Activated effector memory CD4-positive, alpha-beta T cell treated with Interleukin-2 at 50 U/mL for 16 hours (primary cell): ENCODE measurements at places on chromosomes 2 and 18.

GRCh38 chr18:35019933-35020332 is 21.3 kb upstream of the MAPRE2 start:
- no peak for DNase-seq

- DNase-seq: no peak
Observed at GRCh38 chr2:147320146-147320545, 524.7 kb upstream of the ACVR2A start.

- DNase-seq: no peak
Observed at GRCh38 chr2:70472221-70472890, 81.3 kb downstream of the TGFA start.

DNA sequence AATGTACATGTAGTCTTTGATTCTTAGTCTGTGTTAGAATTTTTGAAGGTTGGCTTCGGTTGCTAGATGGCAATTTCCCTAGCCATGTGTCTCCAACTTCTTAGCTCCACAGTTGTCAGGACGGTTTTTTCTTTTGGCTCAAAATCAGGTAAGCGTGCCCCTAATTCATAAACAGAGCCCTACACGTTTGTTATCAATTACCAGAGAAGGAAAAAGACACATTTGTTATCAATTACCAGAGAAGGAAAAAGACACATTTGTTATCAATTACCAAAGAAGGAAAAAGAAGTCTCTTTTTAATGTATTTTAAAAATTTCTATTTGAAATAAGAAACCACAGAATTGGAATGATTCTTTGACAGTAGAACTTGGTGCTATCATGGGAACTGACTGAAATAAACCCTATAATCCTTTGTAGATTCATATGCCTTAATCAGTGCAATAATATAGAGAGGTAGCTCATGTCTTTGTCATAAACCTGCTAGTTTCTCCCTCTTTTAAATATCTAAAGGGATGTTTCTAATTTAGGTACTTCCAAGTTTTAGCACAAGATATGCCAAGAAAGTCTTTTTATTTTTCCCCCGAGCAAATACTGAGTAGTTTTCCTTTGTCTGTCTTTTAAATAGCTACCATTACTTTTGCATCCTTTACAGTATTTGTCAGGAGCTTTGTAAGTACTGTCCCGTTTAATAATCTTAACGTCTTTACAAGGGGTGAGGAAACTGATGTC is 35.9 kb downstream of the CAMKMT start:
- no peak for DNase-seq

- no peak for DNase-seq
Observed at GRCh38 chr18:45201029-45201428, 414.2 kb upstream of the SLC14A2 start.

GRCh38 chr2:203683932-203684556 is 22.4 kb upstream of the CD28 start:
- no peak for DNase-seq

DNA sequence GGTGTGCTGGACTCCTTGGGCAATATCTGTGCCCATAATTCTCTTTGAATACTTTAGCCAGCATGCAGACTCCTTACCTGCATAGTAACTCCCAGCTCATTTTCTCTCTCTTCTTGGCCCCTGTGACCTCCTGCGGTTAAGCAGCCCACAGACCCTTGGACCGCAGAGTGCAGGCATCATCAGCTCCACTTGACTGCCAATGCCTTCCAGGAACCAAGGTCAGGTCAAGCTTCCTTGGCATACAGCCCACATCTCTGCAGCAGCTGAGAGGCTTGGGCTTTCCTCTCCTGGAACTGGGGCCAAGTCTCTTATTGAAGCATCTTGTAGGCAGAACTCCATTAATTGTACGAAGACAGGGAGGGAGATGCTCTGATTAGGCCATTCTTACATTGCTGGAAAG is 130.1 kb upstream of the PIEZO2 start:
- DNase-seq: no peak

DNA sequence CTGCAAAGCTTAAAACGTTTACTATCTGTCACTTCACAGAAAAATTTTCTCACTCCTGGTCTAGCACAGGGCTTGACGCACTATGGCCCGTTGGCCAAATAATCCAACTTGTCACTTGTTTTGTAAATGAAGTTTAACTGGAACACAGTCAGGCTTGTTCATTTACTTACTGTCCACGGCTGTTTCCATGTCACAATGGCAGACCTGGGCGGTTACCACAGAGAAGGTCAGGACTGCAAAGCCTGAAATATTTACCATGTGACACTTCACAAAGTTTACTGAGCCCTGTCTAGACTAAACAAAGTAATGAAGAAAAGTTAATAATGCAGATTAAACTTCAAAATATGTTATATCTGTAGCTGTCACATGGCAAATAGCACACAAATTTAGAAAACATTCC is 273.0 kb upstream of the GYPC start:
- DNase-seq: no peak

DNA sequence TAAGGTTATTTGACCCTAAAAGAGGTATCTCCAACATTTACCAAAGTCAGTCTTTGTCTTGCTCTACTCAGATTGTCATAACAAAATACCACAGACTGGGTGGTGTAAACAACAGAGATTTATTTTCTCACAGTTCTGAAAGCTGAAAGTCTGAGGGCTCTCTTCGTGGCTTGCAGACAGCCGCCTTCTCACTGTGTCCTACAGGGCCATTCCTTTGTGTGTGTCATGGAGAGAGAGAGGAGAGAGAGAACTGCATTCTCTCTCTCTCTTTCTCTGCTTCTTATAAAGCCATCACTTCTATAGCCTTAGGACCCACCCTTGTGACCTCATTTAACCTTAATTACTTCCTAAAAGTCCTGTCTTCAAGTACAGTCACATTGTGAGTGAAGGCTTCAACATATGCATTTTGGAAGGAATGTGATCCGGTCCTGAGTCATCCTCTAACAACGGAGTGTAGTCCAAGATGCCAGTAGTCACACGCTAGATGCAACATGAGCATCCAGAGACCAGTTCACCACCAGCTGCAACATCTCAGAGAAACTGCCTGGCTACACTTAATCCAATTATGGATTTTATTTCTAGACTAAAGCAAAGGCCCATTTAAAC is 130.2 kb downstream of the CD226 start:
- no peak for DNase-seq

DNA sequence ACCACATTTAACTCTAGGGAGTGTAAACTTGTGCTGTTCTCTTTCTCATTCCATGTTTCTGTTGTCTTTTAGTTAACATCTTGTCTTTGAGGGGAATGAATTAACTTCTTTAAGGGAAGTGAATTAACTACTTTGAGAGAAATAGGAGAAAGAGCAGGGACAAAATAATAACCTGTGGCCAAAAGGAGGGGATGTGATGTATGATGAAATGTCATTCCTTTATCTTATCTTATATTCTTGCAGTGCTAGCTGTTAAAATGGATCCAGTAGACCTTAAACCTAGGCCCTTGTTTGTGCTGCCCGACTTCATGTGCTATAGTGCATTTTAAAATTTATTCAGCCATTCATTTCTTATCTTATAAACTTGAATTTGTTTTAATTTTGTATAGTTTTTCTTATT is 18.4 kb downstream of the ABI2 start:
- no peak for DNase-seq

GRCh38 chr2:231800493-231801091 is 14.3 kb downstream of the COPS7B start:
- DNase-seq: no peak

DNA sequence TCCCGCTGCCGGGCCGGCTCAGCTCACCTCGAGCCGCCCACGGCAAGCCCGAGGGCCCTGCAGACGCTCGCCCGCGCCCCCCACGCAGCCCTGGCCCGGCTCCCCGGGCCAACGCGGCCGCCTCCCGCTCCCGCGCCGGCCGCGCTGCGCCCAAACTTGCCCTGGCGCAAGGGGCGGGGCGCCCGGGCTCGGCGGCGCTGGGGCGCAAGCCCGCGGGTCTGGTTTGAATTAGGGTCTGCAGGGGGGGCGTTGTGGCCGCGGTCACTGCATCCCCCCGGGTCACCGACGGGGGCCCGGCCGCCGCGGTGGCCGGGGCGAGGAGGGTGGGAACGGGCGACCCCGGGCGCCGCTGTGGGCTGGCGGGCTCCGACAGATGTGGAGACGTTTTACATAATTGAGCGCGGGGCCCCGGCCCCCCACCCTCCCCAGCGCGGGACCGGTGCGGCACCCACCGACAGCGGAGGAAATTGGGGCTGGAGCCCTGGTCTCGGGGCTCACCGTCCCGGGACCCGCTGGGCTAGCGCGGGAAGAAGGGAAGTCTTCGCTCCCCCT is 690 bp downstream of the SDC1 start:
- DNase-seq: no peak

- DNase-seq: no peak
Observed at GRCh38 chr18:6775702-6776101, 46.2 kb downstream of the ARHGAP28 start.

- no peak for DNase-seq
Observed at GRCh38 chr2:84458551-84459017, 496 bp downstream of the SUCLG1 start.

DNA sequence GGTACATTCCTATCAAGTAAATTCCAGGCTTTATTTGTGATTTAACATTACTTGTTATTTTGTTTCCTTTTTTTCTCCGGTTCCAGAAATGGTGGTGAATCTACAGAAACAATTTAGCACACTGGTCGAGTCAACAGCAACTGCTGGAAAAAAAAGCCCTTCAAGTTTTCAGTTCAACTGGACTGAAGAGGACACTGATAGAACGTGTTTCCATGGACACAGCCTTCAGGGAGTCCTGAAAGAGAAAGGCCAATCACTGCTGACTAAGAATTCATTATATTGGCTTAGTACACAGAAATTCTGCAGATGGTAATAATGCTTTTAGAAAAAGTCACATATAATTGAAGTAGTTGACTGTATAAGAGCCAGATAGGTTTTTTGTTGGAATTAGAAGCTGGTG is 32.0 kb upstream of the GRHL1 start:
- no peak for DNase-seq

DNA sequence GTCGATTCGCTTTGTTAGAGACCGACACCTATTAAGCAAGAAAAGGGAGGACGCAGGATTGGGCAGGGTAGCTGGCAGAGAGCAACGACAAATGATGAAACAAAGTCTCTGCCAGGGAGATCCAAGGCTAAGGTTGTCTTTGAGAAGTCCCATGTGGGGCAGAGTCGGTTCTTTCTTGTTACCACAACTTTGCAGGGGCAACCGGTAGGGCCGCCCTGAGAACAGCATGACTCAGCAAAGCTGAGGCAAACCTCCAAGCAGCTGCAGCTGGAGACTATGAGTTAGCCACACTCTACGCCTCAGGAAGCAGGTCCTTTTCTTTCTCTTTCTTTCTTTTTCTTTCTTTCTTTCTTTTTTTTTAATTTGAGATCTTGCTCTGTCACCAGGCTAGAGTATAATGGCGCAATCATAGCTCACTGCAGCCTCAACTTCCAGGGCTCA is 452.3 kb upstream of the ID2 start:
- peak; percentile 25 for DNase-seq

- DNase-seq: no peak
Observed at GRCh38 chr18:47184419-47185050, 8.4 kb upstream of the IER3IP1 start.

- DNase-seq: no peak
Observed at GRCh38 chr2:85717308-85718008, 23.3 kb downstream of the GNLY start.

- DNase-seq: no peak
Observed at GRCh38 chr18:35197296-35197695, 43.5 kb upstream of the ZNF397 start.

DNA sequence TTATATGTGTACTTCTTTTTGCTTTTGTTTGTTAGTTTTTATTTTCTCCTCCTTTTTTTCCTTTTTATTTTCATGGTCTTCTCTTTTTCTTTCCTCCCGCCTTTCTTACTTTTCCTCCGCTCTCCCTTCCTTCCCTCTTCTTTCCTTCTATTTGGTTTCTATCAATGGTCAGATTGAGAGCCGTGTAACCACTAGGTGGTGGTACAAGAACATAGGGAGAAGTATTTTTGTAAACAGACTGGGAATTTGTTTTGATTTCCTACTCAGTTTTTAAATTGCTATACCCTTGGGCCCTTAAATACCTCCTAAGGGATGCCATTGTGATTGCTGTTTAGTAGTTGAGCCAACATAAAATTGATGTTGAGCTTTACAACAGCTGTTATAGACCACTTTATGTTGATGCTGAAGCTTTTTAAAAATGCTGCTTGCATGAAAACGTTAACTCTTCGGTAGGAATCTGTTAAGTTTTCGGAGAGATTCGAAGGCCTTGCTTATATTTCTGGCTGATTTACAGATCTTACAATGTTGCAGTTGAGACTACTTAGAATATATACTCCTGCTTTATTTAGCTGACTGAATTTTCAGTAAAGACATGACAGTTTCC is 124.2 kb downstream of the UBE2E3 start:
- DNase-seq: no peak

GRCh38 chr18:55152801-55153200 is 193.5 kb upstream of the CCDC68 start:
- DNase-seq: no peak
